ENCODE measurements at places on chromosomes 5 and 9. TPM values are rescaled to one million over a fixed set of nuclear protein-coding genes. Genes with fewer than 3 reads are reported as not detected.

Gene KCNV2
- not detected for total RNA-seq

Gene TMC1
- total RNA-seq, result not detected

Gene ORM2
- total RNA-seq, result not detected

Gene PCAT7
- total RNA-seq, result not detected

Gene HAVCR1
- 0.42 TPM for total RNA-seq

Gene PCDHB4
- not detected for total RNA-seq

Gene ANKRD18B
- total RNA-seq, result 1.6 TPM

Gene IL5
- total RNA-seq, result not detected

Gene THBS4
- total RNA-seq, result 0.29 TPM

Gene RNF130
- total RNA-seq, result 10.3 TPM

Gene CCL21
- not detected for total RNA-seq

DNA sequence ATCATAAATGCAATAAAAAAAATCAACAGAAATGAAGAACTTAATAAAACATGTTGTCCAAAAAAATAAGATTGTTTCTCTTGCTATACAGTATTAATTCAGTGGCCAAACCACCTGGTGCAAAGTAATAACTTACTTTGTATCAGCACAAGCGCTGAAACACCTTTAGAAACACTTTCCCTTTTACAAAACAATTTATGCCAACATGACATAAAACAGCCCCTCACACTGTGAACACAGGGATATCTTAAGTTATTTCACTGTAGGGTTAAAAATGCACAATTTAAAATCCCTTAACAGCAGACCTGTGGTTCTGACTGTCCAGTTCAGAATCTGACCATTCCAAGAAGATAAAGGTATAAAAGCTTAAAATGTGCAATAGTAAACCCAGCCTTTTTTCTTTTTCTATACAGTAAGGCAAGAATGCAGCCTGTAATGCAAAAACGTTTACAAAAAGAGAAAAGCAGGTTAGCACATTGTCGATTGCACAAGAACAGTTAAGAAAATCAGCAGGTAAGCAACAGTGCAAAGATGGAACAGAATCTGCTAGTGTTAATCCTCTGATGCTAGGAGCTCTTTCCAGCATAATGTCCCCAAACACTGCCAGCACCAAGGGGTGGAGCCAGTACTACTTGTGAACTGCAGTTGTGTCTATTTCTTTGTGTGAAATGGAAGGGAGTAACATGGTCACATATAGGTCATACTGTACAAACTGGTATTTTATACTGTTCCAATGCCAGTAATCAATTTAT is 21.6 kb downstream of the RAB14 start:
- no peak for DNase-seq

DNA sequence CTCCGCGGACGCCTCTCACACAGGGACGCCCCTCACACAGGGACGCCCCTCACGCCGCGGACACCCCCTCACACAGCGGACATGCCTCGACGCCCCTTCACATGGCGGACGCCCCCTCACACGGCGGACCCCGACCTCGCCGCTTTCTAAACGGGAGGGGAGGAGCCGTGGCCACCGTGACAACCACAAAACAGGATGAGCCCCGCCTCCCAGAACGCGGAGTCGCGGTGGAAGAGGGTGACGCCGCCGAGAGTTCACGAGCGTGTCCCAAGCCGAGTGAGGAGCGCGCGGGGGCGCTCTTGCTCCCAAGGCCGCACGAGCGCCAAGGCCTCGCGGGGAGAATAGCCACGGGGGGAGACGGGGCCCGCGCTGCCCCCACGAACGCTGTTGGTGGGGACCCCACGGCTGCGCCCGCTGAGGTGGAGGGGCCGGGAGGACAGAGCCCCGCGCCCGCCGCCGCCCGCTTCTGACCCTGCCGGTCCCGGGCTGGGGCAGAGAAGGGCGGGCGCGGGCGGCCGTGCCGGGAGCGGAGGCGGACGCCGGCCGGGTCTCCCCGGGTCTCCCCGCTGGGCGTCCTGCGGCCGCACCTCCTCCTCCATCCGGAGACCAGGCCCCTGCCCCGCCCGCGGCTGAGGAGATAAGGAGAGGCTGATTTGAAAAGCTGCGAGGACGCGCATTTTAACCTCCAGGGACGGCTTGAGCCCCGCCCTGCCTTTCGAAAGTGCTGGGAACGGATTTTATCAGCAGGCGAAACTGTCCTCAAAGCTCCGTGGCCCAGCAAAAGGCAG is 3.9 kb upstream of the NKD2 start:
- peak; percentile 70 for DNase-seq

DNA sequence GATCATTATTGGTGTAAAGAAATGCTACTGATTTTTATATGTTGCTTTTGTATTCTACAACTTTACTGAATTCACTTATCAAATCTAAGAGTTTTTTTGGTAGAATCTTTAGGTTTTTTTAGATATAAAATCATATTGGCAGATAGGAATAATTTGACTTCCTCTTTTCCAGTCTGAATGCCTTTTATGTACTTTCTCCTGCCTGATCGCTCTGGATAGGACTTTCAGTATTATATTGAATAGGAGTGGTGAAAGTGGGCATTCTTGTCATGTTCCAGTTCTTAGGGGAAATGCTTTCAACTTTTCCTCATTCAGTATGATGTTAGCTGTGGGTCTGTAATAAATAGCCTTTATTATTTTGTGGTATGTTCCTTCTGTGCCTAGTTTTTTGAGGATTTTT is 8.3 kb downstream of the AHRR start:
- DNase-seq, result no peak

- no peak for DNase-seq
These were observed 6.2 kb upstream of the FCHSD1 start for GRCh38 chr5:141657404-141657803.

- DNase-seq, result no peak
These were observed 120.5 kb downstream of the NFIB start for GRCh38 chr9:14193328-14193990.

- no peak for DNase-seq
These were observed 211.5 kb downstream of the GAPVD1 start for GRCh38 chr9:125472926-125473701.

DNA sequence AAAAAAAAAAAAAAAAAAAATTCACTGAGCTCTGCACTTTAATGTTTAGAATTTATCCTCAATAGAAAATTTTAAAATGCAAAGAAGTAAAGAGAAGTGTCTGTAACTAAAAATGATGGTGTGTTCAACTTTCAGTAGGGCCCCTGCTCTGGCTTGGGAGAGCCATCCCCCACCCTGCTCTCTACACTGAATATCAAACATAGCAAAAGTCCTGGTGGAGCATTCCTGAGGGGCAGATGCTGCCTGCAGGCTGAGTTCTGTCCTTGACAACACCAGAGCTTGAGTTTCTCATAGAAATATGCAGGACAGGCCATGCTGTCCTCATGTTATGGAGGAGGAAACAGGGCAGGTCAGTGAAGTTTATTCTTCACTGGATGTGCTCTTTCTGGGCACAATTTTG is 7.1 kb upstream of the SEMA4D start:
- DNase-seq, result no peak

GRCh38 chr5:132754947-132755346 is 7.7 kb downstream of the CCNI2 start:
- peak; percentile 47 for DNase-seq

DNA sequence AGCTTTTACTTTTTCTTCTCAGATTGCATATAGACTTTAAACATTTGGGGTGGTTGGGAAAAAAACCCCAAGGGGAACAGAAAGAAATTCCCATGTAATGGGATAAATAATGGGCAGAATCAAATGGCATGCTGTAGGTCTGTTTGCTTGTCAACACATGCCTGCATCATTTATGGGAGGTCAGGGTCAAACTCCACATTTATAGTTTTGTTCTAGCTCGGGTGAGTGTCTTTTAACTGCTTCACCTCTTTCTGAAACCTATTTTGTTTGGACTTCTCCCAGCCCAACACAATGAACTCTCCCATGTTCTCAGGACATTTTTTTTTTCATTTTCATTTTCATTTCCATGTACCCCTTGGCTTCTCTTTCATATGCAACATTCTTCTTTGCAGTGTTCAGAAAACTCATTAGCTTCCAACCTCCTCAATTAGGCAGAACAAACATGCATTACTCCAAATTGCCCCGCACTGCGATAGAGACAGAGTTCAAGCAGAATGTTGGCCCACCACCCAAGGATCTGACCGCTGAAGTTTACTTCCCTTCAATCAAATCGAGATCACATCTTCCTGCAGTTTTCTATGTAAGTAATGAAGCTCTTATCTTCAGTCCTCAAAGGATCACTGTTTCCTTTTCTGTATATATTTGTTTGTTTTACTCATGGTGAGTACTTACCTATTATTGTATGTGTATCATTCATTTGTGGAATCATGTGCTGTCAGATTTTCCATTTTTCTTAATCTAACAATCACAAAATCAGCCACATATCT is 354.6 kb downstream of the ZSWIM6 start:
- DNase-seq, result no peak

- peak; percentile 58 for DNase-seq
These were observed 67.1 kb downstream of the KLF4 start for GRCh38 chr9:107422189-107423185.

- no peak for DNase-seq
These were observed 24.8 kb downstream of the ANXA1 start for GRCh38 chr9:73176450-73176875.

GRCh38 chr9:79542735-79543620 is 28.8 kb upstream of the TLE4 start:
- DNase-seq, result no peak

DNA sequence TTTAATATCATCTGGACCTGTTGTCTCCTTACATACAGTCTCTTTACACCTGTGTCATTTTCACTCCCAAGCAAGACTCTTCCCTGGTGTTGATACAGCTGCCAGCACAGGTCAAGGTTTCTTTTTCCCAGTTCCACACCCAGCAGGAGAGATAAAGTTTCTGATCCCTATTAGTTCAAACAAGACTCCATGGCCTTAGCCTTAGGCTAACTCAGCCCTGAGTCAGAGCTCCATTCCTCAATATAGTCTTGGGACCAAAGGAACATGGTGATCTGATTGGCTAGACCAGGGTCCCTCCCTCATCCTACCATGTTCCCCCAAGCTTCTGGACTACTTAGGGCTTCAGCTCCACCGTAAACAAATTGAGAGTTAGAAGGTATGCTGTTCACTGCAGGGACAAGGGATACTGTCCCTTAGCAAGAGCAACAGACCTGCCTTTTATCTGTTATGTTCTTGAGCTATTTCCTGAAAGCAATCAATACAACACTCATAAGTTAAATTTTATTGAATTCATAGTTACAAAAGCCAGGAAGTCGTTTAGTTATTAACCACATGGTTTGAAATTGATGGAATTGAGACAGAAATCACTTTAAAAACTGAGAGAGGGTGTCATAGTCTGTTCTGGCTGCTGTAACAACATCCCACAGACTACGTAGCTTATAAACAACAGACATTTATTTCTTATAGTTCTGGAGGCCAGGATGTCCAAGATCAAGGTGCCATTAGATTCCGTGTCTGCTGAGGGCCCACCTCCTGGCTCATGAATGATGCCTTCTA is 20.5 kb downstream of the SLC1A1 start:
- DNase-seq, result no peak

GRCh38 chr9:34907044-34907443 is 51.0 kb upstream of the PHF24 start:
- DNase-seq, result no peak

GRCh38 chr5:175214152-175214551 is 229.8 kb downstream of the DRD1 start:
- no peak for DNase-seq

GRCh38 chr5:17730421-17730820 is 96.2 kb downstream of the TAF11L14 start:
- no peak for DNase-seq

- no peak for DNase-seq
These were observed 16.6 kb upstream of the IRGM start for GRCh38 chr5:150829744-150830143.

GRCh38 chr9:88344013-88344412 is 44.2 kb upstream of the SPIN1 start:
- no peak for DNase-seq

- DNase-seq, result peak; percentile 90
These were observed 124.4 kb downstream of the C9orf50 start for GRCh38 chr9:129496473-129497004.

GRCh38 chr9:75382126-75382525 is 293.8 kb downstream of the OSTF1 start:
- no peak for DNase-seq

- no peak for DNase-seq
These were observed 102.2 kb downstream of the CMYA5 start for GRCh38 chr5:79791843-79792242.

GRCh38 chr9:91530829-91531228 is 107.2 kb upstream of the NFIL3 start:
- DNase-seq, result no peak

DNA sequence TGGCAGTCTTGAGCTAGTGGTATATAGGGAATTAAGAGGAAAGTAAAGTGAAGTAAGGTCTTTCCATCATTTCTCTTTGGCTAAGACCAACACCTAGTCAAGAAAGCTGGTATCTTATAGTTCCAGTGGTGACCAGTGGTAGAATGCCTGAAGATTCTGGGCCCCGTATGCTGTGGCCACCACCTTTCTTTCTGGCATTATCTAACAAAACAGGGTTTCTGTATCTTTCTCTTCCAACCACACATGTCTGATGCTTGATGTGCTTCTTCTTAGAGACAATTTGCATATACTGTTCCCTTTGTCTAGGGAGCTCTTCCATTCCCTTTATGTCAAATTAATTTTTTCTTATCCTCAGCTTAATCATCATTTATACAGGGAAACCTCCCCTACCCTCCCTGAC is 109.9 kb upstream of the SSBP2 start:
- no peak for DNase-seq

DNA sequence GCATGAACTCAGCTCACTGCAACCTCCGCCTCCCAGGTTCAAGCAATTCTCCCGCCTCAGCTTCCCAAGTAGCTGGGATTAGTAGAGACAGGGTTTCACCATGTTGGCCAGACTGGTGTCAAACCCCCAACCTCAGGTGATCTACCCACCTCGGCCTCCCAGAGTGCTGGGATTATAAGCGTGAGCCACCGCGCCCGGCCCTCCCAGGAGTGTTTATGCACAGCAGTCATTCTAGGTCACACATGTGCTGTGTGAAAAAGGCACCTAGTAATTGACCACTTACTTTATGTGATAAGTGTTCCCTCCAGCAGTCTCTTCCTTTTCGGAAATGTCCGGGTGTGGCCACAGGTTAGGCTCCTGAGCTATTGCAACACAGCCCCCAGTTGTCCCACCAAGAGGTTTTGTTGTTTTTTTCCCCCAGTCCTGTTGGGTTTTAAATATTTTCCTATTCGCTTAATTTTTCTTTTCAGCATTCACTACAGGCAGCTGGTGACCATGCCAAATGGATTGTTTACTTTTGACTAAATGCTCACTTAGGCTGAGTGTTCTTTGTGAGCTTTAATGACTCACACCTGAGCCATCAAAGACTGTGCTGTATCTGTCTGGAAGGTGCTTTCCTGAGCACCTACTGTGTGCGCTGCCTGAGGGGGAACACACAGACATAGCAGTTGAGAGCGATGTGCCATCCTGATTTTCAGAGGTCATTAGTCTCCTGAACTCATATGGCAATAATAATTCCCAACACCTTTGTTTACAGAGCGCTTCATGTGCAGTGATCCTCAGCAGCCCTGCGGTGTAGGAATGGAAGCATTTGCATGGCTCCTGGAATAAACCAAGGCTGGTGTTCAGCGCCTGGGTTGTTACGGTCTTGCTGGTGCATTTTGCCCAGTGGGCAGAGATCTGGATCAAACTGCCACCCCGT is 94.3 kb downstream of the MVB12B start:
- DNase-seq, result no peak

- DNase-seq, result no peak
These were observed 22.2 kb downstream of the COL27A1 start for GRCh38 chr9:114177423-114178064.

- no peak for DNase-seq
These were observed 29.4 kb upstream of the SPATA31D4 start for GRCh38 chr9:81898851-81899250.

- DNase-seq, result no peak
These were observed 66.2 kb upstream of the WDR41 start for GRCh38 chr5:77558266-77558665.

- no peak for DNase-seq
These were observed 268.2 kb upstream of the TAS2R1 start for GRCh38 chr5:9898319-9898718.
